IPS DF 6.9 (cell line): ENCODE measurements at places on chromosomes 16 and 17.

DNA sequence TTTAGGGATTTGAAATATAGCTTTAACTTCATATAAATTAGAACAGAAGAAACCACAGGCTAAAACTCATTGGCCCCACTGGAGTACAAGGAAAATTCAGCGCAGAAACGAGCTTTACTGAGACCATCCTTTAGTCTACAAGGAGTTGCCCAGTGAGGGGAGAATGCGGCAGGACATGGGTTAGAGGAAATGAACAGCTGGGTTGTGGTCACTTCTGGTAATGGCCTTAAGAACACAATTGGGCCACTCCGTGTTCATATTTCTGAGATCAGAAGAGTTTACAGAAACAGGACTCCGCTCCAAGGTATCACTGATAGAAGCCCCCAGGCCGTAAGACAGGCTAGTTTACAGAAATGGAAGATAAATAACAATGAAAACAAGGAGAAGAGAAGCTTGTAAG lies 188.3 kb downstream of the ZFHX3 start:
- DNase-seq = no peak
- no peak overlapping the region for H3K4me3 ChIP-seq
- no peaks in the 10 kb centered on the region for H3K36me3 ChIP-seq
- no peaks in the 10 kb centered on the region for H3K27me3 ChIP-seq

- H3K27me3 ChIP-seq = no peaks in the 10 kb centered on the region
- no peak overlapping the region for H3K27ac ChIP-seq
- no peaks in the 10 kb centered on the region for H3K4me1 ChIP-seq
Observed at GRCh38 chr16:23377071-23377931, 75.2 kb downstream of the SCNN1B start.

DNA sequence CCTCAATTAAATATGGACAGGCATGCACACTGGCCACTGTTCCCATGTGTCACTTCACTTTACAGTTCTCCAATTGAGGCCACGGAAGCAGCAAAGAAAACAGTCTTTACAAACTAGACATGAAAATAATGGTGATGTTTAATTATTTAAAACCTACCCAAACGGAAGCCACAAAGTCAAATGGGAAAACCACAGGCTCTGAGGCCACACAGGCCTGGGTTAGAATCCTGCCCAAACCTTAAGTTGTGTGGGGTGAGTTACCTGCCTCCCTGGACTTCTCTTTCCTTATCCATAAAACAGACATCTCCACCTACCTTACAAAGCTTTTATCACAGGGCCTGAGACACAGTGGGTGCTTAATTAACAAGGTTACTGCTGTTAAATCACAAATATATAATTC lies 137.4 kb downstream of the PARN start:
- DNase-seq = no peak
- no peak overlapping the region for H3K4me3 ChIP-seq
- H3K4me1 ChIP-seq = peaks cover 5% of the 10 kb centered on the region
- H3K27me3 ChIP-seq = no peaks in the 10 kb centered on the region
- no peaks in the 10 kb centered on the region for H3K36me3 ChIP-seq

DNA sequence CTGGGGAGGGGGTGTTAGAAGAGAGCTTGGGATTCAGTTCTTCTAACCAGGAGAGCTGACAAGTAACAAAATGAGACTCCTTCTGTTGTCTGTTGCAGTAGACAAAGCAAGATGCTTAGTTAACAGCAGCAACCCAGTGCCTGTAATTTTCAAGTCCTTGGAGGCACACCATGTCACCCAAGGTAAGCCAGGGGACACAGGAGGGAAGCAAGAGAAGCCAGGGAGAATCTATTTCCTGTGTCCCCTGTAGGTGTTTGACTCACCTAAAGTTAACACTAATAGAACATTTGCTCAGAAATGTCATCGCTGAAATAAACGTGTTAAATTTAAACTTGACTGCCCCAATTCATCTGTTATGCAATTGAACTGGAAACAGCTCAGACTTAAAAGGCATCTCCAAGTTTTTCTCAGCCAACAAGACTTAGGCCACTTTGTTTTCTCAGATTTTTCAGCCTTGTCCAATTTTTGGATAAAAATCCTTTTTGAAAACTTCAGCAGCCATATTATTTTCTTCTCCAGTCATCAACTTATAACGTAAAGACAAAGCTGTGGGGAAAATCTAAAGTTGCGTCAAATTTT lies 257.6 kb downstream of the CDH13 start:
- no peak overlapping the region for H3K27ac ChIP-seq
- no peaks in the 10 kb centered on the region for H3K27me3 ChIP-seq
- peaks cover 3% of the 10 kb centered on the region; the same call in 1 of the 2 replicates for H3K4me1 ChIP-seq
- no peak for DNase-seq

GRCh38 chr16:54930005-54930868 lies at the start of gene IRX5:
IRX5 (plus strand) TSS chr16:54930865; CDS start chr16:54931199, 334 bp downstream.
- 0 out of 2 replicates have a peak, but pooled peaks cover 3% of the 10 kb centered on the region for H3K4me1 ChIP-seq
- peak within 1 kb of the TSS; percentile 54; the same call in 1 of the 2 replicates for H3K4me3 ChIP-seq
- H3K27ac ChIP-seq = no peak within 1 kb of the TSS
- peaks cover 50% of the 10 kb centered on the region for H3K27me3 ChIP-seq

GRCh38 chr16:67989322-67990017 lies 9.2 kb upstream of the DPEP3 start:
- no peak for DNase-seq
- no peak overlapping the region for H3K27ac ChIP-seq
- no peaks in the 10 kb centered on the region for H3K36me3 ChIP-seq
- H3K4me1 ChIP-seq = no peaks in the 10 kb centered on the region
- H3K27me3 ChIP-seq = no peaks in the 10 kb centered on the region

DNA sequence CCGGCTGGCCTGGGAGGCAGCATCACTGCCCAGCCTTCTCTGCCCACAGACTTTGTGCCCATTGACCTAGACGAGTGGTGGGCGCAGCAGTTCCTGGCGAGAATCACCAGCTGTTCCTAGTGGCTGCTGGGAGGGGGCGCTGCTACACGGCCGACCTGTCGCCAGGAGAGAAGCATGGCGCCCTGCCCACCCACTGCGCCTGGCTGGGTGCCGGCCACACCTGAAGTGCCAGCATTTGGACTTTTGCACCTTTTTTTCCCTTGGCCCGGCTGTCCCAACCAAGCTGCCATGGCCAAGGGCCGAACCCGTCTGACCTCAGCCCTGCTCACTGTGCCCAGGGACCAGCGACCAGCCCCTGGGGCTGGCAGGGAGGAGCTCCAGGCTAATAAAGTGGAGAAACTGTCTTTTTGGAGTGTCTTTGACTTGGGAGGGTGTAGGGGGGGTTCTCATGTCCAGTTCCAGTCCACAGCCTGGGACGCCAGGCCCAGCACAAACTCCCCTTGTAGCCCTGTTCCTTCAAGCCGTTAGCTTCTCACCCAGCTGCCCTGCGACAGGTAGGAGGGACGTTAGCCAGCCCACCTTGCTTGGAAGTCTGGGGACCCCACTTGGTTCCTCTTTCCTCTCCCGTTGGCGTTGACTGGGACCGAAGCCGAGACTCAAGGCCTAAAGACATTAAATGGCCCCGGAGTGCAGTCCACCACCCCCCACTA lies 939 bp upstream of the WDR90 start:
- H3K4me3 ChIP-seq = peak overlapping the region; percentile 61; the same call in 1 of the 2 replicates
- H3K27ac ChIP-seq = no peak overlapping the region
- no peaks in the 10 kb centered on the region for H3K27me3 ChIP-seq
- DNase-seq = no peak
